ENCODE measurements at places on chromosomes 2 and 18.
A peak's percentile ranks its signal among the peaks of the same experiment; 100 is the strongest.

GRCh38 chr2:129864719-129865118 is 114.7 kb upstream of the RAB6C start:
- no peak for DNase-seq

DNA sequence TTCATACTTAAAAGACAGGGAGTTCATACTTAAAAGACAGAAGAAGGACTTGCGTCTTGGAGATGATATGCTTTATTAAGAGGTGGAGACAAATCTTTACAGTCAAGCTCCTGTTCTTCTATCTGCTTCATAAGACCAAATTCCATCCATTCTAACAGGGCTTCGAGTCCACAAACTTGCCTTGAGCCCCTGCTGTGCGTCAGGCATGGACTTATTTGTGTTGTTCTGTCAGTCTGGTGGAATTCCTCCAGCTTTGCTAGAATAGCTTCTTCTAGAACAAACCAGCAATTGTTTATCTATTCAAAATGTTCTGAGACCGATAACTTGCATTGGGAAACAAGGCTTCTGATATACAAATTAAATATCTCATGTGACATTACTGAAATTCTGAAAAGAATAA is 73.9 kb upstream of the SOX11 start:
- DNase-seq, result no peak

DNA sequence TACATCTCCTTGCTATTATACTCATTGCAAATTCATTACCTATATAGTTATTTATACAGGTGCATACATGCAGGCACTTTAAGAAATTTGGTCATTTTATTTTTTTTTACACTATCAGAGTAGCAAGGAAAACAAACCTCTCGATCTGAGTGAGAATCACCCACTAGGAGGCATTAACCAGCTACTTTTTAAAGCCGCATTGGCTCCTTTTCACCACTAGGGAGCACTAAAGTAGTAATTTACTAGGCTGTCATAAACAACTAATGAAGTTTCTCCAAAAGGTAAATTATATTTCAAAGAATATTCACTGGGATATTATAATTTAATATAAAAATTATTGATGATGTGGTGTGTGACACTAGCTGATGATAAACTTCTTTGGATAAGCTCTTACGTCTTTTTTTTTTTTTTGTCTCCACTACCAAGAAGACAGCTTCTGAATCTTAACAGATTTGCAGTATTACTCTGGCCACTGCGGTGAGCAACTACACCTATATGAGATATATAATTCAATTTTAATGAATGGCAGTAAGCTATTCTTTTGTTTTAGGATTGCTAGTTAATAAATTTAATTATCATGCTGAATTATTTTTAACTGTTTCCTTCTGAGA is 101.9 kb downstream of the NOL4 start:
- DNase-seq, result peak; percentile 53

- DNase-seq, result peak; percentile 23
Observed at GRCh38 chr2:138814123-138814898, 34.1 kb upstream of the NXPH2 start.

- no peak for DNase-seq
Observed at GRCh38 chr2:236434593-236434992, 135.0 kb upstream of the ACKR3 start.

DNA sequence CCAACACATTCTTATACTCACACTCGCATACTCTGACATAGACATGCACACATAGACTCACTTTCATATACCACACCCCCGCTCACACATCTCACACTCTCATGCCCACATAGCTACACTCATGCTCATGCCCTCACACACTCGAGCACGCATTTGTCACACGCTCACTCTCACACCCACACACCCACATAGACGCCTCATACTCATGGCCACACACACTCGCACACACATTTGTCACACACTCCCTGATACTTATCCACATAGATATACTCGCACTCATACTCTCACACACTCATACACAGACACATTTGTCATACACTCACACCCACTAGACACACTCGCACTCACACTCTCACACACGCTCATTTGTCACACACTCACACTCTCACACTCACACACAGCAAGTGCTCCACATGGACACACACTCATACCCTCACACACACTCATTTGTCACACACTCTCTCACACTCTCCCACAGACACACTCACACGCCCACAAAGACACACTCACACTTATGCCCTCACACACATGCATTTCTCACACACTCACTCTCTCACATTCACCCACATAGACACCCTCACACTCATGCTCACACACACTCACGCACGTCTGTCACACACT is 50.9 kb downstream of the TNP1 start:
- DNase-seq, result no peak

- DNase-seq, result no peak
Observed at GRCh38 chr2:151299920-151300539, 10.6 kb upstream of the NMI start.

DNA sequence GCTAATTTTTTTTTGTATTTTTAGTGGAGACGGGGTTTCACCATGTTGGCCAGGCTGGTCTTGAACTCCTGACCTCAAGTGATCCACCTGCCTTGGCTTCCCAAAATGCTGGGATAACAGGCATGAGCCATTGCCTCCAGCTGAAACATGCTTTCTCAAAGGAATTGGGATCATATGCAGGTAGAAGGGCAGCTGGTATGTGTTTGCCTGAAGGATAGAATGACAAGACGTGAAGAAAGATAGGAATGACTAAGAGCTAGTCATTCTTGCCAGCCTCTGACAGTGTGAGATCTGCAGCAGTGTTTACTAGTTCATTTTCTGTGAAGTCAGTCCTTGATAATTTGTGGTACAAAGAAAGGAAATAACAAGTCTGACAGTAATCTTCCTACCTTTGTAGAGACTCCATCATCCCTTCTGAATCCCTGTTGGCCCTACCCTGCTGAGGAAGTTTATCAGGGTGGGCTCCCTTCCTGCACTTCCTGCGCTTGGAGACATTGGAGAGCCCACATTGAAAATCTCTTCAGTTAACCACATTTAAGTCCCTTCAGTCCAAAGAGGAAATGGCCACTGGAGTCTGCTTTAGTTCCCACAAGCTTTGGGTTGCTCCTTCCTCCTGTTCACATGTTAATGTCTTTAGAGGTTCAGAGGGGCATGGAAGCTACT is 14.7 kb downstream of the CFLAR start:
- DNase-seq, result no peak

- DNase-seq, result no peak
Observed at GRCh38 chr2:139478165-139478914, 698.1 kb upstream of the NXPH2 start.

DNA sequence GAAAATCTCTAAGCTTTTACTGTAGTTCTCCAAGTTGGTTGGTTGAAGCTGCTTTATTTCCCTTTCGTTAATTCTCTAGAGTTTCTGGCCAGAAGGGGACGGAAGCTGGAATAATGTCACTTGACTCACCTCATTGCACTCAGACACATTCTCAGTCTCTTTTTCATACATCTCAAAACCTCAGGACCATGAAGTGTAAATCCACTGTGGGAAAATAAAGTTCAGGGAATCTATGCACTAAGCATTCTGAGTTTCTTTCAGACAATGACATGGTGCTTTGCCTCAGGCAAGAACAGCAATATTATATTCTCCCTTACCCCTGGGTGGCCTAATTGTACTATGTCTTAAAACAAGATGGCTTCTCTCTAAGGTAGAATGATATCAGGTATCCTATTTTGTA is 167.8 kb downstream of the PRPF40A start:
- no peak for DNase-seq

DNA sequence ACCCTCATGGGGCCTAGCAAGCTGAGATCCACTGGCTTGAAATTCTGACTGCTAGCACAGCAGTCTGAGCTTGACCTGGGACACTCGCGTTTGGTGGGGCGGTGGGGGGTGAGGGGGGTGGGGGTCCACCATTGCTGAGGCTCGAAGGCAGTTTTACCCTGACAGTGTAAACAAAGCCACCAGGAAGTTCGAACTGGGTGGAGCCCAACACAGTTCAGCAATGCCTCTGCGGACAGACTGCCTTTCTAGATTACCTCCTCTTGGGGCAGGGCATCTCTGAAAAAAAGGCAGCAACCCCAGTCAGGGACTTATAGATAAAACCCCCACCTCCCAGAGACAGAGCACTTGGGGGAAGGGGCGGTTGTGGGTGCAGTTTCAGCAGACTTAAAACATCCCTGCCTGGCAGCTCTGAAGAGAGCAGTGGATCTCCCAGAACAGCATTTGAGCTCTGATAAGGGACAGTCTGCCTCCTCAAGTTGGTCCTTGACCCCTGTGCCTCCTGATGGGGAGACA is 149.7 kb upstream of the TANK start:
- no peak for DNase-seq

DNA sequence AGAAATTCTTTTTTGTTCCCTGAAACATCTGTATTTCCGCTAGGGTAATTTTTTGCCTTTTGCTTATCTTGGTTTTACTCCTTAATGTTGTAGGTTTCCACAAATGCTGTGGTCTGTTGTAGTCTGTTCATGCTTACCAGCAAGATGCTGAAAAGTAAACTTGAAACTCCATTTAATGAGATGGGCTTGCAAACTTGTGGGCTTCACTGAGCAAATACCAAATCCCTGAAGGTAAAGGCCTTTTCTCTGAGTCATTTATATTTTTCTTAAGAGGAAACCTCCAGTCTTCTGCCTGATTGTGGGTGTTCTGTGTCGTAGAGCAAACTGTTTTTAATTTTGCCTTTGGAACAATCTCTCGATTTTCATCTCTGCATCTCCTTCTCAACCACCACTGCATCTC is 9.3 kb downstream of the SP140 start:
- no peak for DNase-seq

DNA sequence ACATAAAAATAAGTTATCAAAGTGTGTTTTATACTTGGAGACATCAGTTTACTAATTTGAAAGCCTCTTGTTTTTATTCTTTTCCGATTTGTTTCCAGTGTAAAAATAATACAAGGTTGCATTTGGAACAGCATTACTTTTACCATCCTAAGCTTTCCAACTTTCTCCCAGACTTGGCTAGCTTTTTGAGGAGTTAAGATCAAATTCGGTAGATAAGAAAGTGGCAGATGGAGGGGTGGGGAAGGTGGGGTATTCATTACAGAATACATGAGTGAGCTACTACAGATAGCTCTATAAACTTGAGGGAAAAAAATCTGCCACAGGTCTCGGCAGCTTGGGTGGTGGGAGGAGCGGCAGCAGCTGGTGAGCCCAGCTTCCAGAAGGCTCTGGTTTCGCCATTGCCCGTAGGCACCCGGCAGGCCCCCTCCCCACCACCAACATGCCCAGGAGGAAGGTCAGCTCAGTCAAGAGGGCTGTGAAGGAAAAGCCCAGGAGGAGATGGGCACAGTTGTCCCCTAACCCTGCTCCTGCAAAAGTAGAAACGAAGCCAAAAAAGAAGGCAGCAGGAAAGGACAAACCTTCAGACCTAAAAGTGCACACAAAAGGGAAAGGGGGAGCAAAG is 18.6 kb upstream of the RMC1 start:
- DNase-seq, result no peak

GRCh38 chr2:88620015-88620414 is 7.2 kb downstream of the EIF2AK3 start:
- DNase-seq, result no peak

- no peak for DNase-seq
Observed at GRCh38 chr2:239328351-239329191, 72.2 kb downstream of the HDAC4 start.

- DNase-seq, result peak; percentile 57
Observed at GRCh38 chr18:27871726-27872125, 305.2 kb downstream of the CDH2 start.

- DNase-seq, result peak; percentile 36
Observed at GRCh38 chr2:232588680-232589585, 38.4 kb downstream of the EIF4E2 start.

DNA sequence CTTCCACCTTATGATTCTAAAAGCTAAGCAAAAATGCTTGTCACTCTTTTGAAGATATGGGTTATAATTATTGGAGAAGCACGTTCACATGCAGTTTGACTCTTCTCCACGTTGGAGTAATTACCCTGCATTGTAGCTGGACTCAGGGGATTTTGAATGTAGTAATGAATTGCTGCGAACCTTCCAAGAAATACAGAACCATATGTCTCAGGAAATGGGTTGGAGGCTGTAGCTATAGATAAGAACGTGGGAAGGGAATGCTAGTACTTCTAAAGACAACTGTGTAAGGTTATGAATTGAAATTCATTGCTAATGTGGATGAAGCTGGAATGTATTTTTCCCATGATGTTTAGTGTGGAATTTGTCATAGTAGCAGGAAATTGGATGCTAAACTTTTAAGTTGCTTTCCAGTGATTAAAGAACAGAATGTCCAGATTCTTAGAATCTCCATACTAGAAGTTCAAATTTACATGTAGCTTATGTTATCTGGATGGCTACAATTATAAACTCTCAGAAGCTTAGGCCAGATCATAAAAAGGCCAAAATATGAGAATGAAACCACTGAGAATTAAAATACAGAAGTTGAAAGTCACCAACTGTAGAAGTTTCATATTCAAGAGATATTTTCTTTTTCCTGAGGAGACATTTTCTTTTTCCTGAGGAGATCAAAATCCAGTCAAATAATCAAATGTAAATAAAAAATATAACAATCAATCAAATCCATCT is 27.3 kb upstream of the SPOPL start:
- no peak for DNase-seq

DNA sequence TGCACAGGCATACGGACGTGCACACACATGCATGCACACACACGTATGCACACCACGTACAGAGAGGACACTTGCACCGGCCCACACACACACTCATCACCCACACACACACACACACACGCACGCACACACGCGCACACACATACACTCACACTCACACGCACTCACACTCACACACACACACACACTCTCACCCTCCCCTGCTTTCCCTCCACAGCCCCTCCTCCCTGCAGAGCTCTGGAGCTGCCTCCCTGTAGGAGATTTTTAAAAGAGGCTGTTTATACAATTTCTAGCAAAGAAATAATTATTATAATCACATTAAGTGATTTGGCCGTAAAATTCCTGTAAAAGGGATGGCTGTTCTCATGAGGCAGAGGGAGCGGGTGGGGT is 36.5 kb upstream of the SNED1 start:
- DNase-seq, result no peak

- DNase-seq, result no peak
Observed at GRCh38 chr2:113972766-113973165, 82.9 kb downstream of the ACTR3 start.

DNA sequence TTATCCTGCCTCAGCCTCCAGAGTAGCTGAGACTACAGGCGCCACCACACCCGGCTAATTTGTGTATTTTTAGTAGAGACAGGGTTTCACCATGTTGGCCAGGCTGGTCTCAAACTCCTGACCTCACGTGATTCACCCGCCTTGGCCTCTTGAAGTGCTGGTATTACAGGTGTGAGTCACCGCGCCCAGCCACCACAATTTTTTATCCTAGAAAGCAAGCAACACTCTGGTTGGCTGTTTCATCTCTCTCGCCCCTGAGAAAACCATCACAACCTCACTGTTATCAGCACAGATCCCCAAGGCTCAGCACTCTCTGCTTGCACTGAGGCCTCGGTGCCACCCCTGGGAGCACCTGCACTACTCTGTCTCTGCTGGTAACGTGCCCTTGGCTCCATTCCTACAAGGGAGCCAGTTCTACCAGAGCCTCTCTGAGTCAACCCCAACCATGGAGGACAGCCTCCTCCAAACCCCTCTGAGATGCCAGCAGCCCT is 134.8 kb upstream of the AGAP1 start:
- no peak for DNase-seq

Data from SHP77 (cell line).